ENCODE measurements at places on chromosomes 1 and 21.
A peak's percentile ranks its signal among the peaks of the same experiment; 100 is the strongest.

DNA sequence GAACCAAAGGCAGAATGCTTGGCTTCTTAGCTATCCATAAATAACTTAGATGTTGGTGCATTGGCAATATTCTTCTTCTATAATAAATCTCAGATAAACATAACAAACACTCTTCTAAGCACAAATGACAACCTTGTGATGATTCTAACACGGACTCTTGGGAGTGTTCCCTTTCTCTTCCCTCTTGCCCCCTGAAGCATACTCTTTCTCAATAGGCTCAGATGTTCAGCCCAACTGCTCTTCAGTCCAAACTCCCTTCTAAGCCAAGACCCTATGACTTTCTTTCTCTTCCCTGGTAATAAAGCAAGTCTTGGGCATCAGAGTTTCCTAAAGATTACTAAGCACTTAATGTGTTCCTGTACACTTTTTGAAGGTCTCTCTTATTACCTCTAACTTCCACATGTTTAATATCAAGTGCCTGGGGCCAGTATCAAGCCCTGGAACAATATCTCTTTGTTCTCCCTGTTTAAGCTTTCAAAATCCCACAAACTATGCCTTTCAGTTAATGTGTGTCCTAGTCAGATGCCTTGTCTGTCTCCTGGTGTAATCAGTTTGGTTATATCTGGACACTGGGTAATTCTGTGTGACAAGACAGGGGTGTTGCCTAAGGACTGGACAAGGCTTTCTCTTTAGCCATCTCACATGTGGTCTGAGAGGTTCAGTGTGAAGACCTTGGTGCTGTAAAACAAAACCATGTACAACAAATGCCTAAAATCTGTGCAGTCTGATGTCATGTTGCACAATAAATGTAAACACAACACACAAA is 92.9 kb upstream of the IVNS1ABP start:
- DNase-seq = peak; percentile 61

GRCh38 chr1:195005338-195005737 is 1602.9 kb downstream of the KCNT2 start:
- no peak for DNase-seq

DNA sequence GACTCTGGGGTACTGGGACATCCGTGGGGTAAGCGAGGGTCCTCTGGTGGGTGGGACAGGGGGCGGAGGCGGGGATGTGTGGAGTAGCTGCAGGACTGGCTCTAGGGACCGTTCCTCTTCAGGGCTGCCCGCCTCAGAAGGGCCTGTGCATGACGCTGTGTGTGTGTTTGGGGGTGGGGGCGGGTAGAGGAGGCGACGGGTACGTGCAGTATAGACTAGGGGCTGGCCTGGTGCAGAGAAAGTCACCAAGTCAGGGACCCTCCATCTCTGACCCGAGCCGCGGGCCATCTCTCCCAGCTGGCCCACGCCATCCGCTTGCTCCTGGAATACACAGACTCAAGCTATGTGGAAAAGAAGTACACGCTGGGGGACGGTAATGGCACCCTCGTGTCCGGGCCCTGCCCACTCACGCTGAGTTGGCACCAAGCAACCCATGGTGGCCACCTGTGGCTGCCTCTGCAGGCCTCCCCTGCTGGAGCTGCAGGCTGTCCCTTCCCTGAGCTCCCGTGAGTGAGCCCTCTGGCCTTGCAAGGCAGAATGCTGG is 342 bp downstream of the GSTM5 start:
- no peak for DNase-seq

- peak; percentile 36 for DNase-seq
These were observed 8.1 kb upstream of the PRELP start for GRCh38 chr1:203467550-203467921.

- DNase-seq = no peak
These were observed 7.5 kb downstream of the RBM15 start for GRCh38 chr1:110346690-110347089.
